Thoracic aorta (tissue), 2 donors: ENCODE measurements at places on chromosomes 16 and 17. TPM values are rescaled to one million over a fixed set of nuclear protein-coding genes. Genes with fewer than 3 reads are reported as not detected.

Gene KRT14
- 18.7 TPM for total RNA-seq

- no peaks in the 10 kb centered on the region for H3K27me3 ChIP-seq
- no peak overlapping the region for H3K4me3 ChIP-seq
- no peaks in the 10 kb centered on the region for H3K4me1 ChIP-seq
Observed at GRCh38 chr16:8630255-8630953, 8.9 kb downstream of the METTL22 start.

- DNase-seq = no peak
- H3K4me3 ChIP-seq = no peak overlapping the region
- no peaks in the 10 kb centered on the region for H3K27me3 ChIP-seq
- no peak overlapping the region for H3K27ac ChIP-seq
Observed at GRCh38 chr16:65837464-65837863, 529.0 kb upstream of the CDH5 start.

GRCh38 chr16:17063201-17064139 is 407.3 kb downstream of the XYLT1 start:
- no peaks in the 10 kb centered on the region for H3K36me3 ChIP-seq
- H3K27ac ChIP-seq = no peak overlapping the region
- H3K4me3 ChIP-seq = no peak overlapping the region
- DNase-seq = no peak
- no peaks in the 10 kb centered on the region for H3K27me3 ChIP-seq

DNA sequence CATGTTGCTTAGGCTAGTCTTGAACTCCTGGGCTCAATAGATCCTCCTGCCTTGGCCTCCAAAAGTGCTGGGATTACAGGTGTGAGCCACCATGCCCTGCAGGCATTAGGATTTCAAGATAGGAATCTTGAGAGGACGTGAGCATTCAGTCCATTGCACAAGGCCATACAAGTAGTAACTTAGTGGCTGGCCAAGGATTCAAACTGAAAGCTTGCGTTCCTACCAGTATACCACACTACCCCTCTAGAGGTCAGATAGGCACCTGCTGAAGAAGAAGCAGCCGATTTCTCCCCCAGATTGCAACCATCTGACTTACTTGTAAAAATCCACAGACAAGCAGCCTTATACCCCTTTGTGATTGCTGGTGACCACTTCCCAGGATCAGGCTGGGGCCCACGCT is 80.9 kb downstream of the CACNG3 start:
- no peak for DNase-seq
- no peak overlapping the region for H3K27ac ChIP-seq
- no peaks in the 10 kb centered on the region for H3K27me3 ChIP-seq
- no peaks in the 10 kb centered on the region for H3K36me3 ChIP-seq
